Naive thymus-derived CD4-positive, alpha-beta T cell (primary cell): ENCODE measurements at places on chromosomes 2 and 18.

- no peak for DNase-seq
These were observed 1.8 kb upstream of the KYNU start for GRCh38 chr2:142875652-142876051.

DNA sequence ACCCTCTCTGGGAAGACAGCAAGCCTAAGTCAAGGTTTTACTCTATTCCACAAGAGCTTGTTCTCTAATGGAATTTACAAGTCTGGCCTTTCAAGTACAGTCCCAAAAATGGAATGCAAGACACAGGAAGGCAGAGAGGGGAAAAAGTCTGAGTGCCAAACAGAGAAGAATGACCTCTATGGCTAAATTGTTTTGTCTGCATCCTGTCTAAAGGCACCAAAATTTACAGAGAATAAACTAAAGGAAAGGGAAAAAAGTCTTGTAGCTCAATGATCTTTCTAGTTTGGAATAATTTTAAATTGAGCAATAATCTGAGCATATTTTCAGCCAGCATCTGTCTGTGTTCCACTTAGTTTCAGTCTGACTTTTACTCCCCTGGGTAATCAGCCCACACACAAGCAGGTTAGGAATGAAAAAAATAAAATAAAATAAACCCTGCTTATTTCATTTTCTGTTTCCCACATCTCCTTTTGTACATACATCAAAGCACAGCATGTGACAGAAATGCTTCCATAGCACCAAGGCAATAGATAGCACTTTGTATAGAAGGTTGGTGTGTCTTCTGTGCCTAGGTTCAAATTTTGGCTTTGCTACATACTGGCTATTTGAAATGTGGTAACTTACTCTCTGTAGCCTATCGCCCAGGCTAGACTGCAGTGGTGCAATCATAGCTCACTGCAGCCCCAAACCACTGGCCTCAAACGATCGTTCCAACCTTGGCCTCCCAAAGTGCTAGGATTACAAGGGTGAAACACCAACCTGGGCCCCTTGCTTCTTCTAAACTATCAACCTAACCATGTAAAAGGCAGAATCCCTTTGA lies 105.1 kb downstream of the SLC8A1 start:
- no peak for DNase-seq

DNA sequence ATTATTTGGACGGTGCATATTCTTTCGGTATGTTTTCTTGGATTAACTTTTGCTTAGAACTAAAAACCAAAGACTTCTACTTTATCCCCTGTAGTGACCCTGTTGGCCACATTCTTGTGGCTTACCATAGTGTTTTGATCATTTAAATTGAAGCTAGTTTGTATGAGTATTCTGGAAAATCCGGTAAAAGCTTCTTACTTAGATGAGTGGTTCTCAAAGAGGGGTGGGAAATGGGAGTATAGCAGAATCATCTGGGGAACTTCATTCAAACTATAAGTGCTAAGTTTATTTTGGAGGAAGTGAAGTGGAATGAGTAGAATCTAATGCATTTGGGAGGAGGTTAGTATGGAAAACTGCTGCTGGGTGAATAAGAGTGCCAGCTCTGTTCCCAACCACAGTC lies 3.8 kb downstream of the PPP1CB start:
- no peak for DNase-seq

DNA sequence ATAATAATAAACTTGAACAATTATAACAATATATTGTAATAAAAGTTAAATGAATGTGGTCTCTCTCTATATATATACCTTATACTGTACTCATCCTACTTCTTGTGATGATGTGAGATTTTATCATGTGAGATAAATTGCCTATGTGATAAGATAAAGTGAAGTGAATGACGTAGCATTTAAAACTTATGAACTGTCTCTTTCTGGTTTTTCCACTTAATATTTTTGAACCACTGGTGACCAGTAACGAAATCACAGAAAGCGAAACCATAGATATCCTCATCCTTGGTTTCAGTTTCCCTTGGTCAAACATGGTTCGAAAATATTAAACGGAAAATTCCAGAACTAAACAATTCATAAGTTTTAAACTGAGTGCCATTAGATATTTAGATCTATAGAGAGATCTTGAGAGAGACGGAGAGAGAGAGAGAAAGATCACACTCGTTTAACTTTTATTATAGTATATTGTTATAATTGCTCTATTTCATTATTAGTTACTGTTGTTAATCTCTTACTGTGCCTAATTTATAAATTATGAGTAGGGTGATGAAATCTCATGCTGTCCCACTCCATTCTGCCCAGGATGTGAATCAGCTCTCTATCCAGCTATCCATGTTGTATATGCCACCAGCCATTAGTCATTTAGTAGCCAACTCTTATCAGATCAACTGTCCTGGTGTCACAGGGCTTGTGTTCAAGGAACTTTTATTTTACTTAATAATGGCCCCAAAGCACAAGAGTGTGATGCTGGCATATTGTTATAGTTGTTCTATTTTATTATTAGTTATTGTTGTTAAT lies 156.8 kb downstream of the THADA start:
- DNase-seq = no peak

GRCh38 chr2:27954221-27954673 lies 63.7 kb downstream of the BABAM2 start:
- DNase-seq = no peak

- DNase-seq = no peak
These were observed 27.1 kb upstream of the SSB start for GRCh38 chr2:169771612-169772011.

GRCh38 chr2:232377841-232378734 lies 463 bp upstream of the ALPP start:
- no peak for DNase-seq
